ENCODE measurements at places on chromosomes 6 and 20. TPM values are rescaled to one million over a fixed set of nuclear protein-coding genes. Genes with fewer than 3 reads are reported as not detected.

Gene SMOC2
- 0.90 TPM for total RNA-seq

Gene ECT2L
- 0.13 TPM for total RNA-seq

Gene CRISP3
- total RNA-seq: under 0.01 TPM

Gene HSPA1L
- total RNA-seq: 0.53 TPM

Gene NRN1
- total RNA-seq: not detected

Gene RAB32
- 230 TPM for total RNA-seq

Gene OTOR
- total RNA-seq: not detected

Gene PCSK2
- total RNA-seq: not detected

Gene PDE10A
- under 0.01 TPM for total RNA-seq

Gene TTLL9
- under 0.01 TPM for total RNA-seq

Gene ELOVL2
- total RNA-seq: under 0.01 TPM

Gene BAG2
- 1.7 TPM for total RNA-seq

Gene LZTS3
- 20.0 TPM for total RNA-seq

Gene ORC3
- 11.1 TPM for total RNA-seq

Gene CYP21A2
- under 0.01 TPM for total RNA-seq

Gene APCDD1L
- total RNA-seq: not detected

Gene OXT
- total RNA-seq: not detected

Gene SNAP91
- not detected for total RNA-seq

Gene DEFB124
- total RNA-seq: not detected

Gene RRAGD
- 3.4 TPM for total RNA-seq

Gene NKX2-4
- total RNA-seq: not detected

Gene IPCEF1
- total RNA-seq: under 0.01 TPM

Gene TNFRSF6B
- total RNA-seq: 7.1 TPM

Gene TSPO2
- not detected for total RNA-seq

Gene FABP7
- total RNA-seq: not detected

Gene BNIP5
- not detected for total RNA-seq

Gene ADGRF4
- 17.9 TPM for total RNA-seq

Gene BPIFB2
- not detected for total RNA-seq

Gene CST4
- total RNA-seq: not detected

Gene SRSF12
- under 0.01 TPM for total RNA-seq

Gene DEF6
- total RNA-seq: 26.0 TPM

Gene ZNF391
- 0.53 TPM for total RNA-seq

Gene TFAP2A
- total RNA-seq: 6.3 TPM

Gene C6orf58
- total RNA-seq: not detected

Gene RAD21L1
- under 0.01 TPM for total RNA-seq

Gene SLC26A8
- not detected for total RNA-seq

Gene CTSA
- 16.8 TPM for total RNA-seq

Gene VNN1
- 0.13 TPM for total RNA-seq

Gene MCCD1
- not detected for total RNA-seq

Data from bronchial epithelial cell (primary cell).